ENCODE measurements at places on chromosomes 3 and 15. TPM values are rescaled to one million over a fixed set of nuclear protein-coding genes. Genes with fewer than 3 reads are reported as not detected.

CRELD1 gene
- 30.8 TPM for total RNA-seq

ACTRT3 gene
- 1.9 TPM for total RNA-seq

CCDC9B gene
- 36.4 TPM for total RNA-seq

CP gene
- 0.21 TPM for total RNA-seq

AGBL1 gene
- not detected for total RNA-seq

REC114 gene
- total RNA-seq, result not detected

PLSCR4 gene
- total RNA-seq, result 0.21 TPM

GPR171 gene
- not detected for total RNA-seq

UBE2E2 gene
- 93.7 TPM for total RNA-seq

AP3B2 gene
- not detected for total RNA-seq

GPR149 gene
- total RNA-seq, result not detected

SSUH2 gene
- 0.24 TPM for total RNA-seq

TADA3 gene
- total RNA-seq, result 57.6 TPM

FSIP1 gene
- total RNA-seq, result 14.5 TPM

AHSG gene
- not detected for total RNA-seq

CPLX3 gene
- total RNA-seq, result not detected

SCAANT1 gene
- total RNA-seq, result not detected

FOXB1 gene
- not detected for total RNA-seq

CATSPER2 gene
- 0.85 TPM for total RNA-seq

IDH2 gene
- 46.0 TPM for total RNA-seq

FBXW12 gene
- not detected for total RNA-seq

MUC13 gene
- total RNA-seq, result not detected

ZNF620 gene
- 0.64 TPM for total RNA-seq

DNAH1 gene
- total RNA-seq, result 0.85 TPM

ATP13A3 gene
- 268 TPM for total RNA-seq

CAPN3 gene
- total RNA-seq, result 0.43 TPM

MME gene
- 53.0 TPM for total RNA-seq

SERPINI2 gene
- total RNA-seq, result not detected

A4GNT gene
- not detected for total RNA-seq

ENTPD3 gene
- total RNA-seq, result 8.2 TPM

SV2B gene
- 0.24 TPM for total RNA-seq

Data from tracheal epithelial cell (primary cell).